OCI-LY7 (cell line): ENCODE measurements at places on chromosomes 1 and 21.

GRCh38 chr1:69833536-69833935, 265.8 kb downstream of the LRRC7 start:
- DNase-seq, result no peak

- no peak for DNase-seq
Observed at GRCh38 chr1:165484532-165484931, 39.6 kb upstream of the RXRG start.

DNA sequence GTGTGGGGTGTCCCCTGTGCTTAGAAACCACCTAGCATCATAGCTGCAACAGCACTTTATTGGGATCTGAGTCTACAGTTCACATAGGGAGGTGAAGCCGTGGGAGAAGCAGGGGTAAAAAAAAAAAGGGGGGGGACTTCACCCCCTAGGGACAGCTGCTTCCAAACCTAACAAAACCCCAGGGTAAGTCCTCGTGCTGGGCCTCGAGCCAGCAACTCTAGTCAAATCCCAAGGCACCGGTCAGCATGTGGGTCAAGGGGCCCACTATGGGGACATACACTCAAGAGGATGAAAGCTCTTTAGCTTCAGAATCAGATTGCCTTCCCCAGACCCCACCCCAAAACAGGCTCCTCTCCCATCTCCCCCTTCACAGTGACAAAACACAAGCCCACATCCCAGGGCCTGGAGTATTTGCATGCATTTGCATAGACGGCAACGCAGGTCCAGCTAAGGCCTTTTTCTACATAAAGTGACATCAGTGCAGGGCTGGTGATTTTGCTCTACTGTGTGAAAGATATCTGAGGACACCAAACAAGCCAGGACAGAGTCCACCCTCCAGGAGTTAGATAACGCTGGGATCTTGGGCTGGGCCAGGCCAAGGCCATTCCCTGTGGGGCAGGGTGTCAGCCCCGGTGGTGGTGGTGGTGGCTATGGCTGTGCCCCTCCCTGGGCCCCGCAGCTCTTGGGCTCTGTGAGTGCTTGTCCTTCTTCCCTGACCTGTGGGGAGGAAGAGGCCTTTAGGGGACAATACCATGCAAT, 8.1 kb upstream of the PMVK start:
- no peak for DNase-seq

GRCh38 chr1:45971922-45972531, 160.4 kb downstream of the PIK3R3 start:
- no peak for DNase-seq

DNA sequence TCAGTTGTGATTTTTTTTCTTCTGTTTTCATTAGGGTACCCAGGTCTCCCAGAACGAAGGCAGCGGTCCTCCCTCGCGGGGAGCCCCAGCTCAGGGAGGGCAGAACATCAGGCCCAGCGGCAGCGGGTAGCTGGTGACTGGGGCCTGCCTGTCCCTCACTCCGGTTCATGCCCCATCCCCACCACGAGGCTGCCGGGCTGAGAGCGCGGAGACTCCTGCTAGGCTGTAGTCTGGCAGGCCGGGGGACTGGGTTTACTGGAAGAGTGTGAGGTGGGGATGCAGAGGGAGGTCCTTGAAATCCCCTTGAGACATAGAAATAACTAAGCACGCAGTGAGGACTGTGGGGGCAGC, 10.5 kb downstream of the BRINP2 start:
- no peak for DNase-seq

GRCh38 chr21:25350056-25350455, 257.2 kb downstream of the MRPL39 start:
- DNase-seq, result no peak

GRCh38 chr1:153628638-153629342, 556 bp downstream of the S100A1 start:
- DNase-seq, result no peak

DNA sequence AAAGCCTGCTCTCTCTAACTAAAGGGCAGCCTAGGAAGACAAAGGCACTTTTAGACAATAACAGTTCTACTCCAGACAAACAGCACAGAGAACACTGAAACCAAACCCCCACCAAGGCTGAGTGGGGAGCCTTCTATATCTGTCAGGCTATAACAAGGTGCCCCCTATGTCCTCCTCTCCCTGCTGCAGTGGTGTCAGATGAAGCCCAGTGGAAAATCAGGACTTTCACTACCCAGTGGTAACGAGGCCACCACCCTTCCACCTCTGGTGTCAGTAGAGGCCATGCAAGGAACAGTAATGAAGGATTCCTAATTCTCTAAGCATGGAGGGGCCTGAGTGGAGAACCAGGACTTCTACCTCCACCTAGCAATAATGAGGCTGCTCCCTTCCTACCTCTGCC, 83.7 kb downstream of the ZSWIM5 start:
- no peak for DNase-seq

DNA sequence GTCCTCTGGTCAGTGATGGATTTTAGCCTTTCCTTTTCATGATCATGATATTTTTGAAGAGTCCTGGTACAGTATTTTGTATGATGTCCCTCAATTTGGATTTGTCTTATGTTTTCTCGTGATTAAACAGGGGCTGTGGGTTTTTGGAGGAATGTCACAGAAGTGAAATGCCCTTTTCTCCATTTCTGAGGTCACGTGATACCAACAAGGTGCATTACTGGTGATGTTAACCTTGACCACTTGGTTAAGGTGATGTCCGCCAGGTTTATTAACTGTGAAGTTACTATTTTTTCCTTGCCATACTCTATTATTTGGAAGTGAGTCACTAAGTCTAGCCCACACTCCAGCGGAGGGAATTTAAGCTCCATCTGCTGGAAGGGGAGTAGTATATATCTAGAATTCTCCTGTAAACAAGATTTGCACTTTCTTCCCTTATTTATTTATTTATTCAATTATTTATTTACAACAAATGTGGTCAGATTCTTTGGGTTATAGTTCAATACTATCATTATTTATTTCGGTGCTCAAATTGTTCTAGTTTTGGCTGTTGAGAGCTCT, 123.4 kb downstream of the HIVEP3 start:
- DNase-seq, result no peak

DNA sequence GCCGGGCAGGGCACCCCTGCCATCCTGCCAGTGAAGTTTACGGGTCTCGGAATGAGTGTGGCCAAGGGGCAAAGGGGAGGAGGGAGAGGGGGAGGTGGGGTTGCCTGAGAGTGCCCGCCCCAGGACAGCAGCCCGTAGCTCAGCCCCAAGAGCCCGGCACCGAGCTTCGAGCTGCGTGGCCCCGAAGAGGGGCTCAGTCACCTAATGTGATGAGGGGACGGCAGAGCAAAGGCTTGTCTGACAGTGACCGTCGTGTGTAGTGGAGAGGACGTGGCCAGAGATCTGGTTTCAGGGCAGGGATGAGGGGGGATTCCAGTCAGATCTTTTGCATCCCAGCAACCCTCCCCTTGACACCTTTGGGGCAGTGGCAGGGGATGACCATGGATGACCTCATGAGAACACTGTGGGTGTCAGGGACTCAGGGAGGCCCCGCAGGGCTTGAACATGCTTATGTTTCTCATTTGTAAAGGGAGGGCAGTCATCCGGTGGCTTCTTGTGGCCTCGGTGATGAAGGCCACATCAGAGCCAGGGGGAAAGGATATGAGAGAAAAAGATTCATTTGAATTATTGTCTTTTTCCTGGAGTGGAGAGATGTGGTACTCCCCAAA, 1.1 kb upstream of the TRPM2 start:
- DNase-seq, result no peak

GRCh38 chr1:1179346-1179982, 5.8 kb downstream of the TTLL10 start:
- no peak for DNase-seq

DNA sequence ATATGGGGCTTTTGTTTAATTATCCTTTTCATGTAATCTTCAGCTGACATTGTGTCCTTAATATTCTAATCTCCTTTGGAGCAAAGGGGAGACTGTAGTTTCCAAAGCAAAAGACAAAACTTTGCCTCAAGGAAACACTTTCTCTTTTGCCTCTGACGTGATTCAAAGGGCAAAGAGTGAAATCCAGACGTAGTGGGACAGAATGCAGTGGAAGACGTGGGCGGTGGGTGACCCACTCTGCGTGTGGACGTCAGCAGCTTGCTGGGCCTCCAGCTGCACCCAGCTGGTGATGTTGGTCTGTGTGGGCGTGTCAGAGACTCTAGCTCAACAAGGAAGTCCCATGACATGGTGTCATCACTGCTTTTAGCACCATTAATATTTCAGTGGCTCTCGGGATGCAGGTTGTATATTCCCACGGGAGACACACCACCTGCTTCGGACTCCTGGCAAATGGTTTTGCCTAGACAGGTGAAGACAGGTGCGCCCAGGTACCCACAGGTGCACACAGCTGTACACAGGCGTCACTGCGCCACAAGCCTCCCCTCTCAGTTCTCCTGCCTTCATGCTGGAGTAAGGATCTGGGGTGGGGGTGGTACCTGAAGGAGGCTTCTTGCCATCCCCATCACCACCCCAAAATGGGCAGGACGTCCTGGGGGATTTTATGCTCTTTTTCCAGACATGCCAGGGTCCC, 292.1 kb upstream of the VAMP3 start:
- no peak for DNase-seq

DNA sequence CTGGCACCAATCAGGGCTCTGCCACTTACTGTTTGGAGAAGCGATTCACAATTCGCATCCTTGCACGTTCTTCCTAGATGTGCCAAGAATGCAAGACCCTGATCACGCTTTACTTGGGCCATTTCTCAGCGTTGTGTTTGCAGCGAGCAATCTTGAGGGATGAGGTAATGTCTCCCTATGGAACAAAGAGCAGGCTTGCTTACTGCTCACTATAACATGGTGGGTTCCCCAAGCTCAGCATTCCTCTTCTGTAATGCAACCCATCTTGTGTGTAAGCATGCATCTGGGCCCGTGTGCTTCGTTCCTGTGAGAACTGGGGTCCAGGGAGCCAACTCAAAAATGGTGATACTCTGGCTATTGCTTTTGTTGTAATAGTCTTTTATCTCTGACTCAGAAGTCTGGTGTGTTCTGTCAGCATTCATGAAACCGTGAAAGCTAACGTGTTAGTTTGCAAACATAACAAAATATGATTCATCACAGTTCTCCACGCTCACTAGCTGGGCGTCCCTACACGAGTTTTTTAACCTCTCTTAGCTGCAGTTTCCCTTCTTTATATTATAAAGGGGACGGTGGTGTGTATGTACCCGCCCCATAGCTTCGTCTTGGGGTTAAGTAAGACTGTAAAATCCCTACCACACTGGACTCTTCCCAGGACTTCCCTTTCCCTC, 33.3 kb downstream of the DNTTIP2 start:
- peak; percentile 24 for DNase-seq

DNA sequence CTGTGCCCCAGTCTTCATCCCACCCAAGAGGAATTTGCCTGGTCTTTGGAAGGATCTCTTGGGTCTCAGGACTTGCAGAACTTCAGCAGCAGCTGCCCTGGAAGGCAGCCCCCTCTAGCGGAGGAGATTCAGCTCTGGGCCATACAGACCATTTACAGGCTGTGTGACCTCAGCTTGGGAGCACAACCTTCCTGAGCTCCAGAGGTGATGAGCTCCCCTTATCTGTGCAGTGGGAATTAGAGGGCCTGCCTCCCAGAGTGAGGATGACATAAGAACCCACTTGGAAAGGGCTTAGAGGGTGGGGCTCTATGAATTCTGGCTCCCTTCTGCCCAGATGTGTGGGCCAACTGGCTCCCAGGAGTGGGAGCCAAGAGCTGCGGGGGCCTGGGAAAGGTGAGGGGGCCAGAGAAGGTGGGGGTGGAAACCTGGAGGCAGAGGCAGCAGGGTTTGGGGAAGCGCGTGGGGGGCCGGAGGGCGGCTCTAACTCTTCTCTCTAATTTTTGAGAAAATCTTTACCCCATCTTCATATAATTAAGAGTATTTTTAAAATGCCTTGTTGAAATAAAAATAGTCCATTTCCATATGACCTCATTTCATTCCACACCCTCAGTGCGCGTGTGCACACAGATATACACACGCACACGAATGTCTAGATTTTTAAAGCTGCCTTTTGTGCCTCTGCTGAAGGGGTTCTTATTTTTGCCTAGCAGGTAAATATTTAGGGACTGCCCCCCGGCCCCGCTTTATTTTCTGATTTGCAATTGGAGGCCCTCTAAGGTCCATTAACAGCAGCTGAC, 21.5 kb downstream of the EPHB2 start:
- no peak for DNase-seq

DNA sequence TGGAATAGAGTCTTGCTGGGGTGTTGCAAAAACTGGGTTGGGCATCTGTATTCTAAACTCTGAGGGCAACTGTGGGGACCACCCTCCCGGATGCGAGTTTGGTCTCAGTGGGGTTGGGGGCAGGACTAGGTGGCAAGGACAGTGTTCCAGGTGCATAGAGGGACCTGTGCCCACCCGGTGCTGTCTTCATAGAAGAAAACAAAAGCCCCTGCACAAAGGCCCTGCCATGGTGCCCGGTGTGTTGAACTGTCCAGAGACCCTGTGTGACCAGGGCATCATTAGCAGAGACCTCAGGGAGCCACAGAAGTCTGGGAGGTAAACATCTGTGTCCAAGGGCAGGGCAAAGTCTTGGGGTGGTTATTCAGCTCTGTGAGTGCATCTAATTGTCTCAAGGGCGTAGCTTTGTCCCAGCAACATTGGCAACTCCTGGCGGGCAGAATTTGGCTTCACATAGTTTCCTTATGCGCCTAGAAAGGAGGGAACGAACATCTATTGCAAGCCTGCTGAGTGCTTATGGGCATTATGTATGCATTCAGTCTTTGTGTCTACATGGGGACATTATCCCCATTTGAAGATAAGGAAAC, 72.2 kb upstream of the IFFO2 start:
- no peak for DNase-seq

DNA sequence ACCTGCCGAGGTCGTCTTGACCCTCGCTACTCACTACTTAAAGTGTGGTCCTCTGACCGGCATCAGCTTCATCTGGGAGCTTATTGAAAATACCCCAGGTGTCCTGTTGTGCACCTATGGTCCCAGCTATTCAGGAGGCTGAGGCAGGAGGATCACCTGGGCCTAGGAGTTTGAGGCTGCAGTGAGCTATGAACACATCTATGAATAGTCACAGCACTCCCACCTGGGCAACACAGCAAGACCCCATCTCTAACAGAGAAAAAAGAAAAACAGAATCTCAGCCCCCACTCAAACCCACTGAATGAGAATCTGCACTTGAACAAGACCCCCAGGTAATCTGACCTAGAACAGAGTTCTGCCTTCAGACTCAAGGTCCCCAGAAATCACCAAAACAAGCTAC, 8.7 kb upstream of the OLIG1 start:
- no peak for DNase-seq

GRCh38 chr1:93680420-93681100, 1.1 kb downstream of the BCAR3 start:
- peak; percentile 88 for DNase-seq

DNA sequence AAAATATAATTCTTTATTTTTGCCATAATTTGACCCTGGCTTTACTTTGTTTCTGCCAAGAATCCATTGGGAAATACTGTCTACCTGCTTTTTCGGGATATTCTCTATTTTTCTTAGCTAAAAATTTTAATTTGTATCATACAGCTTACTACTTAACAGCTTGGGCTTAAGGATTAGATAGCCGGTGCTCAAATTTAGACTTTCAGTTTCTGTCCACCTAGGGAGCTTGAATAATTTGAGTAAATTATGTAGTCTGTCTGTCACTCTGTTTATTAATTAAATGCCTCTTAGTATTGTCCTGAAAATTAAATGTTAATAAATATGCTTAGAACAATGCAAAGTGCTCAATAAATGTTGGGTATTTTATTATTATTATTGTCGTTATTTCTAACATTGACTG, 6.7 kb downstream of the SYCP1 start:
- no peak for DNase-seq

GRCh38 chr1:1243807-1244191, 2.7 kb downstream of the C1QTNF12 start:
- no peak for DNase-seq

- DNase-seq, result no peak
Observed at GRCh38 chr21:36765229-36765628, 66.3 kb downstream of the SIM2 start.

- no peak for DNase-seq
Observed at GRCh38 chr1:224640018-224640417, 23.9 kb downstream of the CNIH3 start.
